ENCODE measurements at places on chromosomes 11 and 22. TPM values are rescaled to one million over a fixed set of nuclear protein-coding genes. Genes with fewer than 3 reads are reported as not detected.

HBB gene
- total RNA-seq: 10.1 TPM

TRIM51 gene
- not detected for total RNA-seq

DNA sequence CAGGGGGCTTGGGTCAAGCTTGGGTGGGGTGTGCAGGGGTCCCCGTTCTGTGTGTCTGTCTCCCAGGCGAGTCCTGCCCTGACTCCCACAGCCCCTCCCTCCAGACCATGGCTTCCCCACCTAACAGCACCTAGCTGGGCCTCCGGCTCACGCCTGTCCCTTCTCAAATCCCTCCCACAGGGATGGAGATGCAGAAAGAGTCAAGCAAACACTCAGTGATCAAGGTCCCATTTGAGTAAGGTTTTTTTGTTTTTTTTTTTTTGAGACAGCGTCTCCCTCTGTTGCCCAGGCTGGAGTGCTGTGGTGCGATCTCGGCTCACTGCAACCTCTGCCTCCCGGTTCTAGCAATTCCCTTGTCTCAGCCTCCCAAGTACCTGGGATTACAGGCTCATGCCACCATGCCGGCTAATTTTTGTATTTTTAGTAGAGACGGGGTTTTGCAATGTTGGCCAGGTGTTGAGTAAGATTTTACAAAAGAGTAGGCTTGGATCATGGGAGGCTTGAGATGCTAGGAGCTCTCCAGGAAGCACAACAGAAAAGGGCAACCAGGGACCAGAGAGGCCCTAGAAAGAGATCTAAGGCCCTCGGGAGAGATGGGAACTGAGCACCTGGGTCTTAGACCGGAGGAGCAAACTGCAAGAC lies 5.7 kb downstream of the APOBEC3D start:
- H3K27me3 ChIP-seq: no peaks in the 10 kb centered on the region
- H3K36me3 ChIP-seq: no peaks in the 10 kb centered on the region
- no peak overlapping the region for H3K27ac ChIP-seq
- peaks cover 8% of the 10 kb centered on the region for H3K4me1 ChIP-seq
- DNase-seq: no peak
- no peak overlapping the region for H3K4me3 ChIP-seq

DNA sequence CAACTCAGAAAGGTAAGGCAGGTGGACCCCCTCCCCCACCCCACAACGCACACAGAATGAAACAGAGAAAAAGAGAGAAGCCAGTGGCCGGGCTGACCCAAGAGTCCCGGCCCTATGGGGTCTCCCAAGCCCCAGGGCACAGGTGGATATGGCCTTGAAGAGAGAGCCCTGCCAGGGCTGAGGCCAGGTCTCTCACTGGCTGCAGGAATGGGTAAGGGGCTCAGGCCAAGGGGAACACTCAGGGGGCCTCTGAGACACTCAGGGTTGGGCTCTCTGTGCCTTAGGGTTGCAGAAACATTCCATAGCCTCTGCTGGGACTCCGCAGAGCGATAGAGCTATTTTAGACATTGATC lies 98.0 kb downstream of the PDE2A start:
- no peak overlapping the region for H3K4me3 ChIP-seq
- H3K4me1 ChIP-seq: no peaks in the 10 kb centered on the region
- H3K36me3 ChIP-seq: peaks cover 18% of the 10 kb centered on the region
- H3K27ac ChIP-seq: no peak overlapping the region
- H3K27me3 ChIP-seq: no peaks in the 10 kb centered on the region
- DNase-seq: no peak

- H3K27ac ChIP-seq: no peak overlapping the region
- no peak for DNase-seq
- peaks cover 12% of the 10 kb centered on the region for H3K4me1 ChIP-seq
- H3K4me3 ChIP-seq: no peak overlapping the region
- H3K27me3 ChIP-seq: no peaks in the 10 kb centered on the region
Observed at GRCh38 chr11:59857439-59858434, 8.6 kb downstream of the TCN1 start.

GRCh38 chr11:44203270-44204043 lies 106.5 kb downstream of the ALX4 start:
- no peak overlapping the region for H3K4me3 ChIP-seq
- no peak overlapping the region for H3K27ac ChIP-seq
- H3K27me3 ChIP-seq: no peaks in the 10 kb centered on the region
- no peak for DNase-seq
- no peaks in the 10 kb centered on the region for H3K4me1 ChIP-seq
- H3K36me3 ChIP-seq: no peaks in the 10 kb centered on the region

DNA sequence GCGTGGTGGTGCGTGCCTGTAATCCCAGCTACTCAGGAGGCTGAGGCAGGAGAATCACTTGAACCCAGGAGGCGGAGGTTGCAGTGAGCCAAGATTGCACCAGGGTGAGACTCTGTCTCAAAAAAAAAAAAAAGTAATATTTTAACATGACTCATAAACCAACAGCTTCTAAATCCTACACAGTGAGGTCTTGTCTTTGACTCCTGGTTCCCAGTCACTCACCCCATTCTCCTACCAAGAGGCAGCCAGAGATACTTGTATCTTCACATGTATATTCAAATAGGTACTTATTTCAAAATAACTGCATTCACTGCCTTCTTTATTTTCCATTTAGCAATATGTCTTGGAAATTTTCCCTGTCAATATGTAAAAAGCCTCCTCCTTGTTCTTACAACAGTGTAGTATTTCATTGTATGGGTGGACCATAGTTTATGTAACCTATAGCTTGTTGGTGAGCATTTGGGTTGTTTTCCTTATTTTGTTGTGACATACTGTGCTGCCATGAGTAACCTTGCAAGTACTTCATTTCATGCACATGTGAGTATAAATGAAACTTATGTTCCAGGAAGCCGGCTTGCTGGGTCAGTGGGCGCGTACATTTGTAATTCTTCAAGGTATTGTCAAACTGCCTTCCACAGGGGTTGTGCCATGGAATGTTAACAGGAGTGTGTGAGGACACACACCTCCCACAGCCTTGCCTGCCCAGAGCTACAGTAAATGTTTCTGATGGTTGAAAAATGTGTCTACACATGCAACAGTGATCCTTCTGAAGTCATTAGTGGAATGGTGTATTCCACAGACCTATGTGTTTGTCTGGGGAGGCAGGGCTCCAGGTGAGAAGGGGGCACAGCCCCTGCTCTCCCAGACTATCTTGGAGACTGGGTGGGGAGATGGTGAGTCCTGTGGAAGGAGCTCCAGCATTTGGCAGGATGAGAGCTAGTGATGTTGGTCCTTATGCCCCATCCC lies 47.9 kb downstream of the OSBP2 start:
- H3K4me1 ChIP-seq: no peaks in the 10 kb centered on the region
- no peak overlapping the region for H3K27ac ChIP-seq
- H3K36me3 ChIP-seq: no peaks in the 10 kb centered on the region
- no peak overlapping the region for H3K4me3 ChIP-seq

- H3K4me3 ChIP-seq: peak overlapping the region; percentile 56
- H3K36me3 ChIP-seq: no peaks in the 10 kb centered on the region
- no peaks in the 10 kb centered on the region for H3K27me3 ChIP-seq
- peaks cover 13% of the 10 kb centered on the region for H3K4me1 ChIP-seq
- H3K27ac ChIP-seq: no peak overlapping the region
- DNase-seq: no peak
Observed at GRCh38 chr11:134332189-134332631, 422 bp downstream of the GLB1L2 start.

- H3K36me3 ChIP-seq: no peaks in the 10 kb centered on the region
- no peak overlapping the region for H3K27ac ChIP-seq
- no peaks in the 10 kb centered on the region for H3K4me1 ChIP-seq
- no peak for DNase-seq
- no peaks in the 10 kb centered on the region for H3K27me3 ChIP-seq
Observed at GRCh38 chr11:31355817-31356216, 13.7 kb downstream of the DCDC1 start.

GRCh38 chr11:128832121-128832497 lies 35.0 kb downstream of the KCNJ1 start:
- H3K4me3 ChIP-seq: no peak overlapping the region
- H3K27me3 ChIP-seq: no peaks in the 10 kb centered on the region
- no peak for DNase-seq
- H3K27ac ChIP-seq: no peak overlapping the region
